Activated CD8-positive, alpha-beta memory T cell treated with anti-CD3 and anti-CD28 coated beads, Interleukin-2, amount 50 U/mL, for 4 hours (primary cell): ENCODE measurements at places on chromosomes 7 and 10.

GRCh38 chr10:58064714-58065528 is 202.8 kb downstream of the IPMK start:
- DNase-seq = no peak

DNA sequence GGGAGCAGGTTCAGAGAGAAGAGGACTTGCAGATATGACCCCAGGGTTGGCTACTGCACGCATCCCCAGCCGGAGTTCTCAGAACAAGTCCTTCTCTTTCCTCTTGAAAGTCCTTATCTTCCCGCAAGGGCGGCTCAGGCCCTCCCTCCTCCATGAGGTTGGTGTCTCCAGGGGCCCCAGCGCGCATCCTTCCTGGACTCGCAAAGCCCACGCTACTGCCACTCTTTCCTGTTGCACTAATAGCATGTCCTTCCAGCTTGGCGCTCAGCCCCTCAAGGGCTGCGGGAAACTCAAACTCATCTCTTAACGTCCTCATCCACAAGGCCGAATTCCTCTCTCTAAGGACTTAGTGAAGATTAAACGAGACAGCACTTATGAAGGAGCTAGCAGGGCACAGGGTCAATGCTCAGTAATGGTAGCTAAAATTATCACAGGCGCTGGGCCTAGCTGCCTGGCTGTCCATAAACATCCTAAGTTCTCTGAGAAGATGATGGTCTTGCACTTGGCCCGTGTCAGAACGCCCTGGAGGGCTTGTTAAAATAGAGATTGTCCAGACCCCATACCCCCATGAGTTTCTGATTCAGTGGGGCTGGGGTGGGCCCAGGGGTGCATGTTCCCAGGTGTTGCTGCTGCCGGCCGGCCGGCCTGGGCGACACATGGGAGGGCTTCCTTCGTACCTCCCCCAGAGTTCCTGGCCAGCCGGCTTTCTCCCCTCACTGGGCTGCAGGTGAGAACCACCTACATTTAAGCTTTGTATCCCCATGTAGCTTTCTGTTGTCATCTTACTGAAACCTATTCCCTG is 261.4 kb downstream of the COBL start:
- no peak for DNase-seq

GRCh38 chr7:28070297-28071055 is 110.1 kb downstream of the JAZF1 start:
- DNase-seq = no peak

DNA sequence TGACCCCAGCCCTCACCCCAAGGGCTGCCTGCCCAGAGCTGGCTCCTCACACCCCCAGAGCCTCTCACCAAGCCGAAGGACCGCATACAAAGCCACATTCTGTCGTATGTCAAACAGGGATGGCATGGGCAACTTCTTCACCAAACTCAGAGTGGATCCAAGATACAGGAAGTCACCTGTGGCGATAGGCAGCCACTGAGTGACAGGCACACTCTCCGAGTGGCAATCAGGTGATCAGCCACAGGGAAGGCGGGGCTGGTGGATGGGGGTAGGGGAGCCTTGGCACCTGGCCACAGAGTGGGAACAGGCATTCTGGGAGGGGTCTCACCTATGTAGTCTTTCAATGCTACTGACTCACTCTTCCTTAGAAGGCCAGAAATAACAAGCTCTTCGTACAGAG is 7.1 kb upstream of the ASB10 start:
- no peak for DNase-seq

DNA sequence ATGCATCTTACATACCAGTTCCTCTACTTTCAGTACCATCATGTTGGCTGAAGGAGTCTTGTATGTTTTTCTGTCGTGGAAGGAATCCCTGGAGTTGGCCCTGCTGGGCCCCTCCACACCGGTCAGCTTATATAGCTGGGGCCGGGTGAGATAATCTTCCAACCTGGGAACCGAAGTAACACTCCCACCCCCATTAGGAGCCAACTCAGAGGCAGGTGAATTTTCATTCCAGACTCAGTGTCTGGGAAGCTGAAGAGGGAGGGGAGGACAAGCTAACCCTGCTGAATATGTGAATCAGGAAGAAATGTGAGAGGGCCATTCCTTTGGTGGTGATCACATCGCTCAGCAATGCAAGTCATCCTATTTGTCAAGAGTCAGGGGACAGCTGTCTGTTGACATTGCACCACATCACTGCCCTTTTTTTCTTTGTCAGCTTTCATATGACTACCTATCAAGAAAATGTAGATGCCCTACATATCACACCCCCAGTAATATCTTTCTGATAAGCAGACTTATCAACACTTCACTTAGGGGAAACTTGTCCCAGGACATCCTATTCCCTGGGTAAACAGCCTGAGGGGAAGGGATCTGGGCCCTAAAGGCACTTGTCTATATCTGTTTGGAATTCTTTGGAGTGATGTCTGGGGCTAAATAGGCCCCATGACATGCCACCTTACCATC is at the start of gene ANKRD1:
ANKRD1 (minus strand) TSS at position 102 of the 681 bp plus-strand sequence; CDS start at position 42, 60 bp downstream.
- no peak for DNase-seq

DNA sequence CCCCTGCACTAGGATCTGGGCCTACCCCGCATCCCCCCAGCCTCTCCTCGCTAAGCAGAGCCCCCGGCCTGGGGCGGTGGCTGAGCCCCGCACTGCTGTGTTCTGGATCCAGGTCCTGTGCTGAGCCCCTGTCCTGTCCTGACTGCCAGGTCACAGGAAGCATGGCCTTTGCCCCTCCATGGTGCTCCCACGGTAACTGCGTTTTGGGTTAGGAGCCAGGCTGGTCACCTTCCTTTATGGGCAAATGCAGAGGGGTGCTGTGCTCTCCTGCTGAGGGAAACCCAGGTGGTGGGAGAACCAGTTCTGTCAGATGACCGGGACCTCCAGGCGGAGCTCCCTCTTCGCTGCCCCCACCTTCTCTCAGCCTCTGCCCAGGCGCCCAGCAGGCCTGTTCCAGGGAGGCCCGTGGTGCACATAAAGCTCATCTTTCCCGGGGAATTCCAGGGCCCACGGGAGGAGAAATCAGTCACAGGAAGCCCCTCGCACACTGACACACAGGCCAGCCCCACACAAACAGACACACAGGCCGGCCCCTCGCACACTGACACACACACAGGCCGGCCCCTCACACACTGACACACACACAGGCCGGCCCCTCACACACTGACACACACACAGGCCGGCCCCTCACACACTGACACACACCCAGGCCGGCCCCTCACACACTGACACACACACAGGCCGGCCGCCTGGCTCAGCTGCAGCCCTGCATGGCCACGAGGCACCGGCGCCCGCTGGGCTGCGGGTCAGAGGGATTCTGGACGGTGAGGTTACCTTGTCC is 75.6 kb downstream of the CFAP46 start:
- no peak for DNase-seq

- DNase-seq = no peak
Measured at GRCh38 chr7:19069842-19070241, 47.6 kb downstream of the TWIST1 start.

- no peak for DNase-seq
Measured at GRCh38 chr7:21508538-21508937, 34.3 kb upstream of the DNAH11 start.

DNA sequence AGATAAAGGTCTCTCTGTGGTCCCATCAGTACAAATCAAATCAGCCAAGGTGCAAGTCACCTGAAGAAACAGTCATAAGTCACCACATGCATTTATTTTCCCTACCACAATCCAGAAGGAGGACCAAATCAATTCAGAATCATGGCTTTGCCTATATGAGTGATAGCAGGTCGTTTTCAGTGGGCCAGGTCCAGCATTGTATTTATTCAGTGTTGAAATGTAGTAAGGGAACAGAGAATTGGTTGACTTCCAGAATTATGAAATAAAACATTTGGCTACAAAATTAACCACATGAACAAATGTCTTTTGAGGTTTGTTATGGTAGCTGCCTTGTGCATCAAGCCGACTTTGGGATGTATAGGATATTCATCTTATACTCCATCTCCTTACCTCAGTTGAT is 88.4 kb downstream of the POLR1F start:
- DNase-seq = no peak

- DNase-seq = no peak
Measured at GRCh38 chr10:91768123-91768522, 30.1 kb upstream of the TNKS2 start.

GRCh38 chr7:10707519-10707918 is 266.2 kb upstream of the PHF14 start:
- DNase-seq = no peak

- no peak for DNase-seq
Measured at GRCh38 chr7:50658696-50659095, 93.5 kb upstream of the DDC start.

- DNase-seq = no peak
Measured at GRCh38 chr10:77043420-77043763, 594.2 kb downstream of the KCNMA1 start.

DNA sequence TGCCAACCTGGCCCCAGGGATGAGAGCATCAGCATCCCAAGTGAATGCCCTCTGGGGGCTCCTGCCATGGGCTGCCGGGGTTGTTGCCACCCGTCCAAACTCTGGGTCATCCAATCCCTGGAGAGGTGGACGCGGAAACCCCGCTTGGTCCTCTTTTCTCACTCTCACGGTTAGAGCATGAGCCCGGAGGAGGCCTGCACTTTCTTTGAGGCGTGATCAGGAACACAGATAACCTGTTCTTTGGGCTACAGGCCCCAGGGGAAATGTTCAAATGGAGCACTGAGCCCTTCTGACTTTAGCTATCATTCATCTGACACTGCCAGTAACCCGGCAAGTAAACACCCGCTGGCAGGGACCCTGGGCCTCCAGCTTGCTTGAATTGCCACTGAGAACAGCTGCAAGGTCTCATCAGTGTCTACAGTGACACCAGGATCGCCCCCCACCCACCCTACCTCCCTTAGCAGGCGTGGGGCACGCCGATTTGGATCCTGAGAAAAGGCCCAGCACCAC is 29.4 kb upstream of the SLF2 start:
- no peak for DNase-seq

DNA sequence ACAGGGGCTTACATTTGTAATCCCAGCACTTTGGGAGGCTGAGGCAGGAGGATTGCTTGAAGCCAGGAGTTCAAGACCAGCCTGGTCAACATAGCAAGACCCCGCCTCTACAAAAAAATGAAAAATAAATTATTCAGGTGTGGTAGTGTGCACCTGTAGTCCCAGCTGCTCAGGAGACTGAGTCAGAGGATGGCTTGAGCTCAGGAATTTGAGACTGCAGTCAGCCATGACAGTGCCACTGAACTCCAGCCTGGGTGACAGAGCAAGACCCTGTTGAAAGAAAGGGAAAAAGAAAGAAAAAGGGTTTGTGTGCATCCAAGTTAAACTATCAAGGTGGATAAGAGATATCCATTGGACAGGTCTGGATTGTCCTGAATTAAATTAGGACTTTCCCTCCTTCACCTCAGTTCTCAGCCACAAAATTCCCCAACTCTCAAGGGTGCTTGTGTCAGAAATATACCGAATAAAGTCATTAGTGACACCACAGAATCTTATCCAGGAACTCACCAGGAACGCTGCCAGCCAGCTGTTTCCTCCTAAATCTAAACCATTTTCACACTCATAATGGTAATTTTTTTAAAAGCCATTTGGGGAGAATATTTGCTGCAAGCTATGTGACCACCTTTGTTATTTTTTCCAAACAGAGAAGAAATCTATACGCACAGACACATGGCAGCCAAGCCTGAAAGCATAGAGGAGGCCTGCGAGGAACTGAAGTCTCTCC is 12.0 kb downstream of the AFAP1L2 start:
- DNase-seq = no peak

- no peak for DNase-seq
Measured at GRCh38 chr7:41880107-41880506, 177.2 kb upstream of the INHBA start.

DNA sequence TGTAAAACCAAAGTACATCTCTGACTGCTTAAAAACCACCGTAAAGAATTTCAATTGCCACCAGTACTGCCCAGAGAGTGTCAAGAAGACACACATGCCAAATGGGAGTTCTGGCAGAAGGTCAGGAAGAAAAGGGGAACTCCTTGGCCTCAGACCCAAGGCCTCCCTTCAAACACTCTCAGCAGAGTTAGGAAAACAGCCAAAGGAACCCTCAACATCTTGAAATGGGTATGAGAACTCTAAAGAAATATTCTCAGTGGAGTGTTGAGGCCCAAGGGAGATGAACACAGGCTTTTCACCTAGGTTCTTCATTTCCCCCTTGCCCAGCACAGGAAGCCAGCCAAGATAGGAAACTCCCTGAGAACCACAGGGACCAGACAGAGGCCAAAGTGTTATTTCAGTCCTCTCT is 96.1 kb upstream of the ASAH2 start:
- no peak for DNase-seq

DNA sequence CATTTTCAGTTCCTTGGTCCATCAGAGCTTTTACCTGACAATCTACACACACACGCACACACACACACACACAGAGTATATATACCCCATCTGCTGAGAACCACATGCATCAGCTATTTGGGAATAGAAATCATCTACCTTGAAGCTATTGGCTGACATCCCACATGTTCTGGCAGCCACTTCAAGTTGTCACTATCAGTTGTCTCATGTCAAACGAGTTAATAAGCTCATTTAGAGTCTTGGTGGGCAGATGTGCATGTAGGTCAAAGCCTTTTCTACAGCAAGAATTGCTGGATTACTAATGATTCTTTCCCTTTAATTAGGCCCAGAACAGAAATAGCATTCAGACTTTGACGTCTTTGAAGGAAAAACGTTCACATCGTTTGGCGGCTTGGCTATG is 36.8 kb downstream of the COL28A1 start:
- DNase-seq = no peak

DNA sequence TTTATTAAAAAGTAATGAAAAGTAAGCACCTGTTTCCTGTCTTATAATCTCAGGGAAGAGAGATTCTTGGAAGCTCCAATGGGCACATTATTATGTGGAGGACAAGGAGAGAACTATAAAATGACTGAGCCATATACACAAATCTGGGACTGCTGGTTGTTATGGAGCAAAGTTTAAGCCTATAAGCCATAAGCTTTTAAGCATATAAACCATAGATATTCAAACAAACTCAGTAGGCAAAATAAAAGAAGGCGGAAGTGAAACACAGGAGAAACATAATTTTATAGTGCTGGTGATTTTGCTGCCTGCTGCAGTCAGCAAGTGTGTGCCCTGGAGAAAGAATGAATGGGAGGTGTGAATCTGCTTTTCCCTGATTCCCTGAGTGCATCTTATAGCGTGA is 274.4 kb downstream of the KIF20B start:
- no peak for DNase-seq

DNA sequence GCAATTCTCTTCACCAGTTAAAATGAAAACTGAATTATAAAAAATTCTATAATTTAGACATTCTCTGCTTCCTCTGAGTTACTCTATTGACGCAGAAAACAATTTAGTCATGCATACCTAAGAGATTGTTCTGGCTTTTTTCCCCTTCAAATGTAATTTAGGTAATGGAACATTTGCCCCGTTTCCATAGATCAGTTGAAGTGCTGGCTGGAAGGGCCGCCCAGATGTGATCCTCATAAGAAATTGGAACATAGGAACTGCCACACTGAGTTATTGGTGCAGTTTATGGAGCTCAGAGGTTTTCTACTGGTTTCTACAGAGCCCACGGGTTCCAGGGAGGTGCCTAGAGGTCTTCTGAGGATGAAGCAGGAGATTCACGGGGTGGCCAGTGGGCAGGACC is 581.7 kb downstream of the SDK1 start:
- DNase-seq = no peak

DNA sequence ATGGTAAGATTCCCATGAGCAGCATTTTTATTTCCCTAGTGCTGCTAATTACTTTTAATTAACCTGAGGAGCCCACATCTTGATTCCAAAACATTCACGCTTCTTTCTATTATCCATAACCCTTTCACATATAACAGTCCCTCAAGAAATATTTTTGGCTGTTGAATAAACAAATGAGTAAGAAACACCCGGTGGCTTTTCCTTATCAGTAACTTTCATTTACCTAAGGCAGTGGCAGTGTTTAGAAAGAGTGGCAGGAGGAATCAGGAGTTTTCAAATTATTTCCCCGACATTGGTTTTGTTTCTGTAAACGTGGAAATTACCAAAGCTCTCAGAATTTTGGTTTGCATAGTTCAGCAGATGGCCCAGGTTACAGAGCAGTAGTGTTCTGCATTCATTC is 1015.6 kb upstream of the LRRTM3 start:
- no peak for DNase-seq
